ENCODE measurements at places on chromosomes 7 and 10. TPM values are rescaled to one million over a fixed set of nuclear protein-coding genes. Genes with fewer than 3 reads are reported as not detected.

The PRPS1L1 gene
- total RNA-seq, result not detected

- no peak for DNase-seq
These were observed 34.7 kb upstream of the CFAP46 start for GRCh38 chr10:132977076-132977475.

- no peak for DNase-seq
These were observed 9.7 kb downstream of the SFRP5 start for GRCh38 chr10:97762056-97762455.

DNA sequence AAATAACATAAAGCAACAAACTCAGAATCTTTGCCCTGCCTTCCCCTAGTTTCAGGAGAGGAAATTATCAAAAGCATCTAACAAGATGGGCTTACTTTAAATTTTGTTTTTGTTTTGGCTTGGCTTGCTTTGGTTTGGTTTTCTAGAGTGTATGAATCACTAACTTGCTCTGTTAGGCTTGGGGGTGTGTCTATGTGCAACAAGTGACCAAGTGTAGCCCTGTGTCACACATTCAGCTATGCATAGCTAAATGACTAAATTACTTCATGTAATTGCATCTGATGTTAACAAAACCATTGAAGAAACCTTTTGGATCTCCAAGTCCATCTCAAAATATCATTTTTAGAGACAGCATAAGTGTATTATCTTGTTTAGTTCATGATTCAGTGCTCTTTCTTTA, 251.0 kb downstream of the TFEC start:
- DNase-seq, result no peak

DNA sequence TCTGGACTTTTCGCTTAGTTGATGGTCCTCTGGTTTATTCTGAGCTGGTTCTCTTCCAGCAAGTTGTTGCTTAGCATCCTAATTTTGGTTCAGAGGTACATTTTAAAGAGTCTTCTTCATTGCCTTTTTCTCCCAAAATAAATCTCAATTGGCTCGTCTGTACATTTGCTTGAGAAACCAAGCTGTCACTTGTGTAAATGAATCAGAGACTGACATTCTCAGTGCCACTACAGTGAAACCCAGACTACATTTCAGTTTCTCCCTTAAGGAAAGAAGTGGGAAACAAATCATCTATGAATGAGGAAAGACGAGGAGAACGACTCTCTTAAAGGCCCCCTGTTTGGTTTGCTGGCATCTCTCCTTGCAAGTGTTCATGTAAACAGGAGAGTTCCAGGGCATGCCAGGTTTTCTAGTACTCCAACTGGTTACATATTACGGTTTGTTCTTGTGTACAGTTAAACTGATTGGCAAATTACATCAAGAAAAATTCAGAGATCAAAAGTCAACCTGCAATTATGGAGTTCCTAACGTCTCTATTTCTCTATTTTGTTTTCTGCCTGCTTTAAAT, 654.6 kb downstream of the SH2D4B start:
- no peak for DNase-seq

The SGCE gene
- 48.8 TPM for total RNA-seq

- DNase-seq, result peak; percentile 10
These were observed 57.9 kb downstream of the ZNF22 start for GRCh38 chr10:45058580-45058979.

DNA sequence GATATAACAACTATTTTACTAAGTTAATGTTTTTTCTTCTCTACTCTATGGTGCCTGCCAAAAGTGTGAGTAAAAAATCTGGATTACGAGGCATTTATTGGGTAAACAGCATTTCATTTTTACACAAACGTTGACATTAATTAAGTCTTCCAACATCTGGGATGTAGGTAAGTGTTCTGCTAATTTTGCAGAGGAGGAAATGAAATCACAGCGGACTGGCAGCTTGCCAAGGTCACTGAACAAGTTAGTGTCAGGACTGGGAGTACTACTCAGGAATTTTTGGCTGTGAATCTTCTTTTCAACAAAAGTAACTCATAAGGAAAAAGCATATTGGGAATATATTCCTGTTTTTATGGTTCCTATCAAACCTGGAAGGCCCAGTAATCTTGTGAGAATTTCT, 612.1 kb upstream of the FZD8 start:
- DNase-seq, result peak; percentile 12

GRCh38 chr7:81161451-81162075, 242.7 kb upstream of the SEMA3C start:
- DNase-seq, result peak; percentile 86

All from cardiac muscle cell (in vitro differentiated cells and primary cell).